ENCODE measurements at places on chromosomes 1 and 21. TPM values are rescaled to one million over a fixed set of nuclear protein-coding genes. Genes with fewer than 3 reads are reported as not detected.

The DEPDC1 gene
- total RNA-seq: 1.1 TPM

The SHISAL2A gene
- total RNA-seq: not detected

The IRF6 gene
- total RNA-seq: 613 TPM

The LRRC39 gene
- 0.43 TPM for total RNA-seq

The METTL18 gene
- total RNA-seq: 6.0 TPM

The TINAGL1 gene
- total RNA-seq: 186 TPM

The IL19 gene
- total RNA-seq: not detected

The ATP5IF1 gene
- total RNA-seq: 168 TPM

The PADI6 gene
- total RNA-seq: not detected

The OPRD1 gene
- total RNA-seq: under 0.01 TPM

The UTS2 gene
- not detected for total RNA-seq

The MANEAL gene
- 2.2 TPM for total RNA-seq

The OR2T29 gene
- not detected for total RNA-seq

The CLDN17 gene
- not detected for total RNA-seq

The RGS1 gene
- total RNA-seq: not detected

The PBX1 gene
- total RNA-seq: 6.6 TPM

Data from tracheal epithelial cell (primary cell).